ENCODE measurements at places on chromosomes 12 and 14. TPM values are rescaled to one million over a fixed set of nuclear protein-coding genes. Genes with fewer than 3 reads are reported as not detected.

The ARF3 gene
- total RNA-seq = 61.5 TPM

The LIN7A gene
- total RNA-seq = 0.19 TPM

The TAS2R13 gene
- total RNA-seq = 1.0 TPM

The AMIGO2 gene
- 4.2 TPM for total RNA-seq

The FITM1 gene
- 0.51 TPM for total RNA-seq

The ZNF891 gene
- 0.93 TPM for total RNA-seq

The SCAF11 gene
- 64.9 TPM for total RNA-seq

The ASB8 gene
- total RNA-seq = 24.0 TPM

The LRRC9 gene
- total RNA-seq = not detected

The CCDC184 gene
- 0.05 TPM for total RNA-seq

The IL22 gene
- not detected for total RNA-seq

The PTGER2 gene
- total RNA-seq = 0.34 TPM

The TMEM179 gene
- not detected for total RNA-seq

The PRR4 gene
- total RNA-seq = 0.17 TPM

The TSPAN11 gene
- 7.7 TPM for total RNA-seq

The KLRC4 gene
- not detected for total RNA-seq

The EIF2S3B gene
- total RNA-seq = 1.0 TPM

The CCND2 gene
- 111 TPM for total RNA-seq
